Posterior vena cava (tissue), 2 donors: ENCODE measurements at places on chromosomes 12 and 14.

GRCh38 chr12:92341065-92341668, 195.5 kb upstream of the BTG1 start:
- DNase-seq = no peak

GRCh38 chr14:29857551-29857950, 70.1 kb downstream of the PRKD1 start:
- DNase-seq = no peak

DNA sequence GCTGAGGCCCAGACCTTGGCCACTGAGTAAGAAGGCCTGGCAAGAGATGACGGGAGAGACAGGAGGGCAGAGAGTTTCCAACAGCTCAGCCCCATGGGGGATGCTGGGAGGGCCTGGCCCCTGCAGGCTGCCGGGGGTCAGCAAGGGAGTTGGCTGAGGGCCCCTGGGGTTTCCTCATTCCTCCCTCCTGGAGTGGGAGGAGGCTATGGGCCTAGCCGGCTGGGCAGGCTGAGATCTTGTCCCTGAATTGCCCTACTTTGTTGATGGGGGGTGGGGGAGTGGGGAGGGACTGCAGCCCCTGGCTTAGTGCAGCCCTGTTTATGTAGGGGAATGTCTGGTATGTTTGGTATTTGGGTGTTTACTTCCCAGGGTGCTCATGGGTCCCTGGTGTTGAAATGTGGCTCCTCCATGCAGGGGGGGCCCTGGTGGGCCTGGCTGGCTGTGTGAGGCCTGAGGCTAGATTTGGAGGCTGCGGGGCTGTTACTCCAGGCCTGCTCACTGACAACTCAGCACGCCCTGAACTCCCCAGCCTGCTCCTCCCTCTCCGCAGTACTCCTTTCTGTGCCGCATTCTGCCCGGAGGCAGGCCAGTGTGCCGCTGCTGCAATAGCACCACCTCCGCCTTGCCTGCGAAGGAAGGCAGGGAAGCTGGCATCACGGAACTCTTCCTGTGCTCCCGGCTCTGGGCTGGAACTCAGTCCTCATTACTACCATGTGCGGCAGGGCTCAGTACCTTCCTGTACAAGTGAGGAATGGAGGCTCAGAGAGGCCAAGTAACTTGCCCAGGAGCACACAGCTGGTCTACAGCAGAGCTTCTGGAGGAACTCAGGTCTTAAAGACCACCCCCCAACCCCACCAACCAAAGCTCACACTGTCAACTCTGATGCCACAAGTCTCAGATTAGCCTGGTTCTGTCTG, 25.3 kb downstream of the JDP2 start:
- DNase-seq = peak; percentile 91

DNA sequence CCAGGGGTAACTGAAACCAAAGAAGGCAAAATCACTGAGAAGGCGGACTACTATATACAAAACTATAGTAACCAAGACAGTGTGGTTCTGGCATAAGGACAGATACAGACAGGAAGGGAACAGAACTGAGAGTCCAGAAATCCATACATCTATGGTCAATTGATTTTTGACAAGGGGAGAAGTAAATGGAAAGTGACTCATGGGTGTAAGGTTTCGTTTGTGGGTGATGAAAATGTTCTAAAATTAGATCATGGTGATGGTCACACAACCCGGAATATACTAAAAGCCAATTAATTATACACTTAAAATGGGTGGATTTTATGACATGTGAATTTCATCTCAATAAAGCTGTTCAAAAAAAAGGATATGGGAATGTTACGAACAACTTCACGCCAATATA, 18.7 kb downstream of the ANGEL1 start:
- no peak for DNase-seq

DNA sequence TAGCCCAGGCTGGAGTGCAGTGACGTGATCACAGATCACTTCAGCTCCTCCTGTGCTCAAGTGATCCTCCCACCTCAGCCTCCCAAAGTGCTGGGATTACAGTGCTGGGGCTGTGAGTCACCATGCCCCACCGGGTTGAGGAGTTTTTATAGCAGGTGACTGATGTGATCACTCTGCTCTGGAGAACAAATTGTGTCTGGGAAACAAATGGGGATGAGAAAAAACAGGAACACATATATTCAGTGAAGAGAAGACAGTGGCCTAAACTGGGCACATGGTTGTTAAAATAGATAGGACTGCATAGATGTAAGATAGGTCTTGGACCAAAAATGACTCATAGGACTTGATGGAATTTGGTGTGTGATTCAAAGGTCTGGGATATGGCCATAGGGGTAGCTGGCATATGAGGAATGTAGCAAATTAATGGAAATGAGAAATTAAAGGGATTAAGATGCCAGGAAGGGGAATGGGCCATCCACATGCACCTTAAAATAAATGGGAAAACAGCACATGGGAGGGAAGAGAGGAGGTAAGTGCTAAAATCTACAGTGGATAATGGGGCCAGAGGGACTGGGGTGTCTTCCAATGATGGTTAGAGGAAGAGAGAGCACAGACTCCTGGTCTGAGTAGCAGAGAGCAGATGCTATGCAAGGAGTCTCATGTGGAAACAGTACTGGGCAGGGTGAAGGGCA, 11.2 kb downstream of the BCAT1 start:
- DNase-seq = no peak

DNA sequence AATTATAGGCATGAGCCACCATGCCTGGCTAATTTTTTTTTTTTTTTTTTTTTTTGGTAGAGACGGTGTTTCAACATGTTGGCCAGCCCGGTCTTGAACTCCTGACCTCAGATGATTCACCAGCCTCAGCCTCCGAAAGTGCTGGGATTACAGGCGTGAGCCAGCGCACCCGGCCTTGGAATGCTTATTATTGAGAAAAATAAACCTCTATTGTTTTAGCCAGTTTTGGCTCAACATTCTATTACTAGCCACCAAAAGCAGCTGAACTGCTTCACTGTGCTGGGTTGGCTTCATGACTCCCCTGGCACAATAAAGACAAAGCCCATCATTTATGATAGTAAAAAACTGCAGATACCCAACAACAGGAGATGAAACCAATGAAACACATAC, 93.5 kb upstream of the CEP83 start:
- DNase-seq = peak; percentile 73

DNA sequence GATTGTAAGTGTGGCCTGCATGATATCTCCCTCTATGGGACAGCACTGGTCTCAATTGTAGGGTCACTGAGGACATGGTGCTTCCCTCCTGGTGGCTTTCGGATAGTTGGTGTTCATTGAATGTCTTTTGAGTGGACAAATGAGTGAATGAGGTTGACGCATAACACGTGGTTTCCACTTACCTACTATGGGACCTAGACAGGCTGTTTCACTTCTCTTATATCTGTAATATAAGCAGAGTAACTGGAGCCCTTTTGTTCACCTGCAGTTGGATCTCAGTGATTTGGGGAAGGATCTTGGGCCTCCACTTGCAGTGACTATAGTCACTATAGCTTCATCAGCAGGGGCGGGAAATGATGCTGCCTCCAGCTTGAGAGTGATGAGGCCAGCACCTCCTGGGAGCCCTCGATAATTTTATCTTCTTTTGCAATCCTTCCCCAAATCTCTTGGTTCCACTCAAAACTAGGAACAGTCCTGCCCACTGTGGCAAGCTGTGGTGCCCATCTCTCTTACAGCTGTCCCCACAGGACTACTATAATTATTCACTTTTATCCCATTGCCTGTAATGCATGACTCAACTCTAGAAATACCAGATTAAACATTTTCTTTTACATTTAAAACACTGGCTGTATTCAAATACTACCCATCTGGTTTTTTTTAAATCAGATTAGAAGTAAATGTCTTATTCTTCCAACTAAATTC, 242.9 kb downstream of the CHST11 start:
- DNase-seq = peak; percentile 71

DNA sequence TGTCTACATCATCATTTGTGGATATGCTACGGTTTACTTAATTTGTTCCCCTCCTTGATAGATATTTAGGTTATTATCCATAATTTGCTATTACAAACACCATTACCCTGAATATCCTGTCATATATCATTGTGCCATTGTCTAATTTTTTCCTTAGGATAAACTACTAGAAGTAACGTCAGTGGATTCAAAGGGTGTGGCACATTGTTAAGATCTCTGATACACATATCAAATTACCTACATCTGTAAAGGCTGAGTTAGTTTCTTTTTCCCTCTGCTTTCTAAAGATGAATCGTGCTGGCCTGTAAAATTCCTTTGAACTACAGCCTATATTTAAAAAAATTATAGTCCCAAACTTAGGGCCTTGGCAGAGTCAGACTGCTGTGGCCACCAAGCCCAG, 53.9 kb upstream of the STRN3 start:
- no peak for DNase-seq

DNA sequence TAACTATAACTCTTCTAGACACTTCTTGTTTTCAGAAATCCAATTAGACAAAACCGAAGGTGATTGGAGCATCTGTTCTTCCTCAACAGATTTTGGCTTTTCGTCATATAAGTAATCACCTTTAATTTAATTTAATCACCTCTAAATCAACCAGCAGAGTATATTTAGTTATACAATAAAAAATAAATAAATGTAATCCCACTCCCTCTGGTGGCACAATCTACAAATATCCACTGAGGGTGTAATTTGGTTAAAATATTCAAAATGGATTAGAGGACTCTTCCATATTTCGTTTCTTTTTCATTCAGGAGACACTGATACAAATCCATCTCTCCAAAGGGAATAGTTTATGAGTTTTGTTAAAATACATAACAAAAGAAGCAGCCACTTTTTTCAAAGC, 18.3 kb upstream of the SLC35F4 start:
- DNase-seq = no peak

- DNase-seq = no peak
These were observed 30.6 kb upstream of the ISM2 start for GRCh38 chr14:77529213-77529612.

- no peak for DNase-seq
These were observed 830 bp upstream of the TRMT61A start for GRCh38 chr14:103528146-103528586.
